ENCODE measurements at places on chromosomes 6 and 20.

DNA sequence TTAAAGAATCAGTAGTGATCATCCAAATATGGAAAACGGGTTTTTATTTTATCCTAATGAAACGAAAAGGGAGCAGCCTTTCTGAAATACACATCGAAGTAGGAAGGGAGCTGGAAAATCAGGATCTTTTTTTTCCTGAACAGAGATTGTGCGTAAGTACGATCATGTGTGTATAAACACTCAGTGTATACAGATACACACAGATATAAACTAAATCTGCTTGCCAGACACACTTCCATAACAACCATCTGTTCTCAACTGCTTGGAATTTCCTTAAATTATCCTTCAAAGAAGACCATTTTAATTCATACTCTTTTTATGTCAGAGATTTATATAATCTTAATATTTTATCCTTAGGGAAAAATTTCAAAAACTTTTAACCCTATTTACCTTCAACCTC is 110.7 kb downstream of the CHD6 start:
- no peak for DNase-seq

- DNase-seq, result no peak
Measured at GRCh38 chr6:156189714-156190113, 587.5 kb upstream of the ARID1B start.

DNA sequence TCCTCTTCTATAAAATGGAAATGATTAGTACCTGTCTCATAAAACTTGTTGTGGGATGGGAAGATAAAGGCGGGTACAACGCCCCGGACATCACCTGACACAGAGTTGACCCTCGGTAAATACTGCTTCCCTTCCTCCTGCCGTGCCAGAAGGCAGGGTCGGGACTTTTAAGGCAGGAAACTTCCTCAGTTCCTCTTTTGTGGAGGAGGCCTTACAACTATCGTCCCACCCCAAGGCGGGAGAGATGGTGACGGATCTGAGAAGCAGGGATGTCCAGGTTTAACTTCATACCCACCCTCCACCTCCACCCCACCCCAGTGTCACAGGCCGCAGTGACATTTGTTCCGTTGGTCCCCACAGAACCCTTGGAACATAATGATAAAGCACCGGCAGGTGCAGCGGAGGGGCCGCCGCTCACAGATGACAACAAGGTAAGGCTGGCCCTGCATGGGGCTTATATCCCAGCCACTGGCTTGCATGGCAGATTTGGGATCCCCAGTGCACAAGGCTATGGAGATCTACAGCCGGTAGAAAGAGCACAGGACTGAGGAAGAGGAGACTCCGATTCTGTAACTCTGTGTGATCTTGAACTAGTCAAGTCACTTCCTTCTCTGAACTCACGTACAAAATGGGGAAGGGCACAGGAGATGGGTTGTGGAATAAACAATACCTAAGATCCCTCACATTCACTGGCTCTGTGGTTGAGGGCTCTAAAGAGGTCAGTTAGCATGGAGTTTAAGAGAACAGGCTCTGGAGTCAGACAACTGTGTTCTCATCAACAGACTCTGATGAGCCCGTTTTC is 764 bp downstream of the DNTTIP1 start:
- peak; percentile 67 for DNase-seq

- DNase-seq, result no peak
Measured at GRCh38 chr6:132205946-132206345, 195.3 kb downstream of the MOXD1 start.

DNA sequence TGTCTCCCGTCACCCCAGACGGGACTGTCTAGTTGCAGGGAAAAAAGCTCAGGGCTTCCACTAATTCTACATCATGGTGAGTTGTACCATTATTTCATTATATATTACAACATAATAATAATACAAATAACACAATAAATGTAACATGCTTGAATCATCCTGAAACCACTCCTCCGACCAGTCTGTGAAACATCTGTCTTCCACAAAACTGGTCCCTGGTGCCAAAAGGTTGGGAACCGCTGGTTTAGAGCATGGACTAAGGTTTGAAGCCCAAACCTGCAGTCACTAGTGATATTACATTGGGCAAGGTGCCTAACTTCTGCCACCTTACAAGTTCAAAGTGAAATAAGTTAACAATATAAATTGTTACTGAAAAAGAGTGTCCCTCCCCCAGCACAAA is 175.7 kb downstream of the PDE10A start:
- DNase-seq, result no peak

DNA sequence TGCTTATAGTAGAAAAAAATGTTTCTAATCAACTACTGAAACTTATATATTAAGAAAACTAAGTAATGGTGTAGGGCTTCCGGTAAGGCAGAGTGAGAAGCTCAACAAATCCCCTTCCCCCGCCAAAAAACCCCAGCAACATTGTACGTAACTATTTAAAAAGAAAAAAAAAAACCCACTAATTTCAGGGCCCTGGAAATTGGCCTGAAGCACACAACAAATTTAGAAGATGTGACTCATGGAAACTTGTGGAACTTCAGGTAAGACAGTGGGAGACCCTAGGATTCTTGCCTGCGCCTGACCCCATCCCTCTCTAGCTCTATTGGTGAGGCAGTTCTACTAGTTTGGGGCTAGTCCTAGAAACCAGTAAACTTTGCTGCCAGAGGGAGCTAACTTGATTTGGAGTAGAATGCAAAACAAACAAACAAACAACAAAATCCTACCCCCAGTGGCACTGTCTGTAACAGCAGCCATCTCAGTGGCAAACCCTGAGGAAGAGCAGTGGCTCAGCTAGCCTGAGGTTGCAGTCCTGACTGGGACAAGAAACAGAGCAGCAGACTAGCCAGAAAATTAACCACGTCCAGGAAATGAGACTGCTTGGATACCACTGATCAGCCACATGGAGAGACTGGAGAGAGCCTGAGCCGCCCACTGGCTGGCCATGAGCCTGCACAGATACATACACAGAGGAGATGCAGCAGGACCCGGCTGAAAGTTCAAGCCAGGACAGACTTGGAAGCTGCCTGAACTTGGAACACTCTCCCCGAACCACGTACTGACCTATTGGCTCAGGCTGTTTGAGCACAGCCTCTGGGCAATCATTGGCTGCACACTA is 135.1 kb downstream of the TBXT start:
- no peak for DNase-seq

DNA sequence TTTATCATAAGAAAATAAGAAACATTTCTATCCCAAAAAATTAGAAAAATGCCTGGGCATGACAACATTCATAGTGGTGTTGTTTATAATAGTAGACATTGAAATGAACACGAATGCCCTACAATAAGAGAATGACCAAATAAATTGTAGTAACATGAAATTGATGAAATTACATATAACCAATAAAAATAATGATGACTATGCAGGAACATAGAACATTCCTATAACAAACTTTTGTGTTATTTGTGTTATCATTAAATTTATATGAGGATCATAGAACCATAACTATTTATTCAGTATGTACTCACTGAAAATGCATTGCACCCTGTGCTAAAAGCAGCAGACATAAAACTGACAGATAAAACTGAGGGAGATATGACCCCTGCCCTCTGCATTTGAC is 399.7 kb downstream of the CBLN4 start:
- DNase-seq, result no peak
